ENCODE measurements at places on chromosomes 13 and 19. TPM values are rescaled to one million over a fixed set of nuclear protein-coding genes. Genes with fewer than 3 reads are reported as not detected.
A peak's percentile ranks its signal among the peaks of the same experiment; 100 is the strongest.

Gene PRRG2
- total RNA-seq, result 0.88 TPM

DNA sequence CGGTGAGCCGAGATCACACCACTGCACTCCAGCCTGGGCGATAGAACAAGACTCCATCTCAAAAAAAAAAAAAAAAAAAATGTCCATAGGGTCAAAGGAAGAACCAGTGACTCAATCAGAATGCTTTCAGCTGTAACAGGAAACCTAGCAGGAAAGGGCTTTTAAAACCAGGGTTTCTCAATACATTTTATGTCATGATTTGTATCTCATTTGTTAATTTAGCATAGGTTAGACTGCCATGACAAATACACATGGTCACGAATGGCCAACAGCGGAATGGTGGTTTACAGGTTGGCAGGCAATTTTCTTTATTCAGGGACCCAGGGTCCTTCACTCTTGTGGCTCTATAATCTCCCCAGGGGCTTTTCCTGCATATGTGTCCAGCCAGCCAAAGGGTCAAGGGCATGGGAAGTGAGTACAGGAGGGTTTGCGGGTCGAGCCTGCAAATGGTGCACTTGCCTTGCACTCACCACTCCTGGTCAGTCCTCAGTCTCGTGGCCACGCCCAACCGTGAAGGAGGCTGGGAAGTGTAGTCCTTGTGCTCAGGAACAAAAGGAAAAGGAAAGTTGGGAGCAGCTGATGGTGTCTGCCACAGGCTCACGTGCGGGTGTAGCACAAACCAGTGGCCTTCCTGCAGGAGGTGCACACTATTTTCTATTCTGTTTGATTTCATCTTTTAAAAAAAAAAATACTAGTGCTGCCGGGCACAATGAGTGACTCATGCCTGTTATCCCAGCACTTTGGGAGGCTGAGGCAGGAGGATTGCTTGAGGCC, 14.8 kb downstream of the DHX34 start:
- no peaks in the 10 kb centered on the region for H3K4me1 ChIP-seq
- DNase-seq, result no peak
- peaks cover 94% of the 10 kb centered on the region for H3K36me3 ChIP-seq
- H3K27ac ChIP-seq, result no peak overlapping the region
- no peaks in the 10 kb centered on the region for H3K27me3 ChIP-seq

Gene GPR4
- total RNA-seq, result 5.1 TPM

- no peak overlapping the region for H3K27ac ChIP-seq
- H3K27me3 ChIP-seq, result peaks cover 24% of the 10 kb centered on the region
- DNase-seq, result peak; percentile 87
Observed at GRCh38 chr19:18112989-18113478, 15.5 kb downstream of the MAST3 start.

DNA sequence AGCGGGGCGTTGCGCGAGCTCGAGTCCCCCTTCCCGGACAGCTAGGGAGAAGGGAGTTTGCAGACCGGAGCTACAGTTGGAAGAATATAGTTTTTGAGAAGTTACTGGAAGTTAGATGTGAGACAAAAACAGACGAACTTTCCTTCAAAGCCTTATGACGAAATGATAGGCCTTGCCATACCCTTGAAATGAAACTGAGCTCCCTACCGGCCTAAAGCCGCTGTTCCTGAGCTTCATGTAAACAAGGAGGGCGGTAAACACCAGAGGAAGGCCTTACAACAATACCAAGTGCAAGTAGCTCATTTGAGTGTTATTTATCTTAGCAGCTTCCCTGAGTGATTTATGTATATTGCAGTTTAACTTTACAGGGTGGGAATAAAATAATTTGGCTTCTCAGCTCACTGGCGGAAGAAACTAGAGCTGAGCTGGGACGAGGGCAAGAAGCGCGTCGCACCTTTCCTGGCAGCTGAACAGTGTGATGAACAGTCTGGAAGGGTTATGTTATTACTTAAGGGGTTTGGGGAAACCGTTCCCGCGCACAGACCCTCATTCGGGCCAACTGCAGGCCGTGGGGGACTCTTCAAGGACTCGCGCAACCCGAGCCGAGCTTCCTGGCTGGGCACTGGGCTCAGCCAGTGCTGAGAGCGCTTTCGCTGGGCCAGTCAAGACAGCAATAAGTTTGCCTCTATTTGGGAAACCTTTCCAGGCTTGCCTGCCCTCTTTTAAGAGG, 111.2 kb downstream of the KCNRG start:
- H3K36me3 ChIP-seq, result no peaks in the 10 kb centered on the region
- H3K4me3 ChIP-seq, result peak overlapping the region; percentile 100
- peak overlapping the region; percentile 100 for H3K27ac ChIP-seq
- peaks cover 32% of the 10 kb centered on the region for H3K27me3 ChIP-seq
- peaks cover 75% of the 10 kb centered on the region for H3K4me1 ChIP-seq
- DNase-seq, result no peak

DNA sequence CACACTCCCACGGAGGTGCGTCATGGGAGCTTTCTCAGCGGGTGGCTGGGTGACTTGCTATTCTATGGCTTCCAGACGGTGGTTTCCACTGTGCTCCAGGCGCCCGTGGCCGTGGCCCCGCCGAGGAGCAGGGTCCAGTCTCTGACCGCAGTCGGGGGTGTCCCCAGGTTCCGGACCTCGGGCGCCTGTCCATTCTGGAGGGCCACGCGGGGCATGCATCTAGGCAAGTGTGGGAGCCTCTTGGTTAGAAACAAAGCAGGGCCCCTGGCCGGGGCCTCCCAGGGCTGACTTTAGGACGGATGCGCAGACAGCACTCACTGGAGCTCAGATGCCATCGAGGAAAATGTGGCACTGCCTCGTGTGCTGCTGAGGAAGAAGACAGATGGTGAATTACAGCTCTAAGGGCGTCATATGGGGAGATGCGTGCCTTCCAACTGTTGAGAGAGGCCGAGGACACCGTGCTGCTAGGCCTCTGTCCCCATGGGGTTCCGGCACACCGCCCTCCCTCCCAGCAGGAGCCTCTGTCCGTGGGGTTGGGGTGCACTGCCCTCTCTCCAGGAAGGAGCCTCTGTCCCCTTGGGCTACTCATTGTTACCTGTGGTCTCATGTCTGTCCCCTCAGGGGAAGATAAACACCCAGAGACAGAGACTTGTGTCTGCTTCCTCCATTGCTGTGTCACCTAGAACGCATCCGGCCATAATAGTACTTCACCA, 38.1 kb downstream of the TMEM255B start:
- H3K27me3 ChIP-seq, result peaks cover 9% of the 10 kb centered on the region
- no peak overlapping the region for H3K27ac ChIP-seq
- H3K4me3 ChIP-seq, result no peak overlapping the region
- peaks cover 8% of the 10 kb centered on the region for H3K4me1 ChIP-seq
- H3K36me3 ChIP-seq, result no peaks in the 10 kb centered on the region

GRCh38 chr13:44088991-44089413, 209.3 kb downstream of the LACC1 start:
- no peak overlapping the region for H3K4me3 ChIP-seq
- no peaks in the 10 kb centered on the region for H3K4me1 ChIP-seq

DNA sequence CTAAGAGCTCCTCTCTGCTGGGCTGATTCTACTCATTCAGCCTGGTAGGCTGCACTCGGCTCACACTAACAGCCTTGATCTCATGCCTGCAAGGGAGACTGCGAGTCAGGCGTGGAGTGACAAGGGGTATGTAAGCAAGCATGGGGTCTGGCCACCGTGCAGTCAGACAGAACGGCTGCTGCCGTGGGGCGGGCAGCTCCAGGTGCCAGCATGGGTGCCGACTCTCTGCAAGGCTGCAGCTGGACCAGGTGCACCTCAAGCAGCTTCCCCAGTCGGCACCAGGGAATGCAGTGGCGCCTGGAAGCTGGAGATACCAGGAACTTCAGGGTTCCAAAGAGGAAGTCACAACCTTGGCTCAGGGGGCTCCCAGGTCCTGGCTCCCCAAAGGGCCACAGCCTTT, 892.3 kb downstream of the OLFM4 start:
- no peak for DNase-seq
- no peaks in the 10 kb centered on the region for H3K4me1 ChIP-seq
- no peak overlapping the region for H3K27ac ChIP-seq
- H3K4me3 ChIP-seq, result no peak overlapping the region
- H3K27me3 ChIP-seq, result no peaks in the 10 kb centered on the region

- H3K27ac ChIP-seq, result no peak overlapping the region
- H3K27me3 ChIP-seq, result no peaks in the 10 kb centered on the region
- H3K4me1 ChIP-seq, result no peaks in the 10 kb centered on the region
- no peak for DNase-seq
- H3K4me3 ChIP-seq, result no peak overlapping the region
Observed at GRCh38 chr19:11710313-11710712, 28.4 kb downstream of the ZNF823 start.

DNA sequence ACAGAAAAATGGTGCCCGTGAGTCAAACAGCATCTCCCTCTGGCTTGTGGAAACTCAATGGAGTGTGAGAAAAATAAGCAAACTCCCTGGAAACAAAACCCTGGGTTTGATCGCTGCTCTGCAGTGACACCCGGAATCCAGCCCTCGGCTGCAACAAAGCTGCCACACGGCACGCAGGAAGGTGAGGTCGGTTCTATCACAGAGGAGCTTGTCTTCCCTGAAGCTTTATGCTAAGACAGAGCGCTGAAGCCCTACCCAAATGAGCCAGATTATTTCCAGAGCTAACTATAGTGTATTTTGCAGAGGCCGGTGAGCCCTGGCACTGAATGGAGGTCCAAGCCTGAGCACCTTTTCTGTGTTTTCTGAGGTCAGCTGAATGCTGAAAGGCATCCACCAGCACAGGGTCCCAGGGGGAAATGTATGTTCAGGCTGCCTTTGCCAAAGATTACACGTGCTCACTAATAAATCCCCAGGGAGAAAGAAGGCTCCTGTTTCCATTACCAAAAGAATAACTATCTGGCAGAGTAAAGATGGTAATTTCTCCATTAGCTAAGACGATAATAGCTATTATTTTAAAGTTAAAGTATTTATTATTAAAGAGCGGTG, 77.8 kb downstream of the TSHZ3 start:
- peaks cover 4% of the 10 kb centered on the region for H3K36me3 ChIP-seq
- no peaks in the 10 kb centered on the region for H3K4me1 ChIP-seq
- no peak for DNase-seq
- H3K4me3 ChIP-seq, result no peak overlapping the region

Gene ZNF296
- total RNA-seq, result not detected

- H3K36me3 ChIP-seq, result no peaks in the 10 kb centered on the region
- no peaks in the 10 kb centered on the region for H3K27me3 ChIP-seq
- peaks cover 65% of the 10 kb centered on the region for H3K4me1 ChIP-seq
- H3K4me3 ChIP-seq, result peak overlapping the region; percentile 80
- DNase-seq, result peak; percentile 56
Observed at GRCh38 chr19:49151267-49152118, 3.7 kb downstream of the HRC start.

- H3K27me3 ChIP-seq, result no peaks in the 10 kb centered on the region
- DNase-seq, result no peak
- peaks cover 8% of the 10 kb centered on the region for H3K36me3 ChIP-seq
- peak overlapping the region; percentile 53 for H3K27ac ChIP-seq
- peaks cover 62% of the 10 kb centered on the region for H3K4me1 ChIP-seq
Observed at GRCh38 chr13:46685006-46685730, 111.8 kb downstream of the ESD start.

GRCh38 chr19:34523408-34523807, 41.9 kb downstream of the WTIP start:
- H3K36me3 ChIP-seq, result no peaks in the 10 kb centered on the region
- no peak overlapping the region for H3K27ac ChIP-seq
- H3K4me1 ChIP-seq, result no peaks in the 10 kb centered on the region

GRCh38 chr13:87678372-87678752, 7.2 kb downstream of the SLITRK5 start:
- H3K4me1 ChIP-seq, result peaks cover 26% of the 10 kb centered on the region
- no peaks in the 10 kb centered on the region for H3K36me3 ChIP-seq
- no peak for DNase-seq
- no peak overlapping the region for H3K27ac ChIP-seq

Gene IZUMO1
- total RNA-seq, result 0.60 TPM

GRCh38 chr19:38025909-38026307, 118.9 kb downstream of the SIPA1L3 start:
- H3K36me3 ChIP-seq, result peaks cover 3% of the 10 kb centered on the region
- no peaks in the 10 kb centered on the region for H3K27me3 ChIP-seq
- peaks cover 13% of the 10 kb centered on the region for H3K4me1 ChIP-seq
- H3K27ac ChIP-seq, result no peak overlapping the region
- H3K4me3 ChIP-seq, result no peak overlapping the region
- no peak for DNase-seq

Gene DNASE2
- 19.7 TPM for total RNA-seq

- H3K4me3 ChIP-seq, result no peak overlapping the region
- no peak for DNase-seq
- peaks cover 80% of the 10 kb centered on the region for H3K36me3 ChIP-seq
- no peak overlapping the region for H3K27ac ChIP-seq
- H3K4me1 ChIP-seq, result peaks cover 36% of the 10 kb centered on the region
Observed at GRCh38 chr13:113182046-113182445, 23.6 kb downstream of the PROZ start.

- peak overlapping the region; percentile 88 for H3K27ac ChIP-seq
- no peak for DNase-seq
- H3K4me3 ChIP-seq, result no peak overlapping the region
- H3K27me3 ChIP-seq, result no peaks in the 10 kb centered on the region
- peaks cover 63% of the 10 kb centered on the region for H3K4me1 ChIP-seq
- no peaks in the 10 kb centered on the region for H3K36me3 ChIP-seq
Observed at GRCh38 chr19:791007-791566, 6.2 kb upstream of the PTBP1 start.

Gene ZNF587B
- total RNA-seq, result 6.7 TPM

Gene ATP4A
- not detected for total RNA-seq

DNA sequence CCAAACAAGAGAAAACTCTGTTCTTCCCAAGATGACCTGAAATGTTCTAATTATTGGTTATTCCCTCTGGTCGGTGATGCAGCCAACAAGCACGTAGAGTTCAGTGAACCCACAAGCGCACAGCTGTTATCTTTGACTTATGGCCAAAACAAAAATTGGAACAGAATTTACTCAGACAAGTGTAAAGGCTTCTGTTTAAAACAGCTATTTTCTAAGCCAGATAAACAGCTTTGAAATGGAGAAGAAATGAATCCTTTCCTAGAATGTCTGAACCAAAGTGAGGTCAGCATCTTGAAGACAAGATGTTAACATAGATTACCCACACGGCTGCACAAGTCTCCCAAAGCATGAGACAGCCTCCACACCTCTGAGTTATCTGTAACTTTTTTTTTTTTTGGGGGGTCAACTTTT, 669.2 kb downstream of the DIAPH3 start:
- DNase-seq, result peak; percentile 30
- H3K4me1 ChIP-seq, result peaks cover 36% of the 10 kb centered on the region
- H3K4me3 ChIP-seq, result no peak overlapping the region
- H3K27me3 ChIP-seq, result no peaks in the 10 kb centered on the region
- peak overlapping the region; percentile 62 for H3K27ac ChIP-seq

Gene ZNF729
- total RNA-seq, result not detected

Gene APC2
- 0.22 TPM for total RNA-seq

Gene PHLDB3
- 4.5 TPM for total RNA-seq
